Mucosa of descending colon (tissue), 3 donors: ENCODE measurements at places on chromosomes 6 and 20. TPM values are rescaled to one million over a fixed set of nuclear protein-coding genes. Genes with fewer than 3 reads are reported as not detected.

- DNase-seq, result no peak
Measured at GRCh38 chr20:39943336-39943735, 745.7 kb downstream of the MAFB start.

COL9A1 gene
- 0.32 TPM for total RNA-seq

DNA sequence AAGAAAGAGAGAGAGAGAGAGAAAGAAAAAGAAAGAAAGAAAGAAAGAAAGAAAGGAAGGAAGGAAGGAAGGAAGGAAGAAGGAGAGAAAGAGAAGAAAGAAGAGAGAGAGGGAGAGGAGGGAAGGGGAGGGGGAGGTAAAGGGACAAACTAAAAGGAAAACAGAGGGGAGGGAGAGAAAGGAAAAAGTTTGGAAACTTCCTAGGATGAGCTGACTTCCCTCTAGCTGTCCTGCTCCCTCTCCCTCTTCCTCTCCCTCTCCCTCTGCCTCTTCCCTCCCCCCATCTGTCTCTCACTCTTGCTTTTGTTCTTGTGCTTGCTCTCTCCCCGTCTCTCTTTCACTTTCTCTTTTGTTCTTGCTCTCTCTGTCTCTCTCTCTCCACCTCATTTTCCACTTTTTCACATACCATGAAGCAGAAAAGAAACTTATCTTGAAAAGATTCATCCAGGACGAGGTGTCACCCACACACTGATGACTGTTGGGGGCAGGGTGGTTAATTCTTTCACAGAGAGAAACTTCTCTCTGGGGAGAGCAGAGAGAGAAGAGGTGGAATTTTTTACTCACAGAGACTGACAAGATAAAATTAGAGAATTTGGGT, 56.4 kb upstream of the DUSP22 start:
- DNase-seq, result no peak

OPRM1 gene
- not detected for total RNA-seq

GRCh38 chr6:89200706-89201215, 16.4 kb downstream of the GABRR1 start:
- DNase-seq, result no peak

MUC22 gene
- total RNA-seq, result not detected

GRCh38 chr20:52493171-52493721, 301.7 kb upstream of the ZFP64 start:
- no peak for DNase-seq

GRCh38 chr6:137094411-137095008, 49.7 kb upstream of the IL20RA start:
- peak; percentile 30 for DNase-seq

DNA sequence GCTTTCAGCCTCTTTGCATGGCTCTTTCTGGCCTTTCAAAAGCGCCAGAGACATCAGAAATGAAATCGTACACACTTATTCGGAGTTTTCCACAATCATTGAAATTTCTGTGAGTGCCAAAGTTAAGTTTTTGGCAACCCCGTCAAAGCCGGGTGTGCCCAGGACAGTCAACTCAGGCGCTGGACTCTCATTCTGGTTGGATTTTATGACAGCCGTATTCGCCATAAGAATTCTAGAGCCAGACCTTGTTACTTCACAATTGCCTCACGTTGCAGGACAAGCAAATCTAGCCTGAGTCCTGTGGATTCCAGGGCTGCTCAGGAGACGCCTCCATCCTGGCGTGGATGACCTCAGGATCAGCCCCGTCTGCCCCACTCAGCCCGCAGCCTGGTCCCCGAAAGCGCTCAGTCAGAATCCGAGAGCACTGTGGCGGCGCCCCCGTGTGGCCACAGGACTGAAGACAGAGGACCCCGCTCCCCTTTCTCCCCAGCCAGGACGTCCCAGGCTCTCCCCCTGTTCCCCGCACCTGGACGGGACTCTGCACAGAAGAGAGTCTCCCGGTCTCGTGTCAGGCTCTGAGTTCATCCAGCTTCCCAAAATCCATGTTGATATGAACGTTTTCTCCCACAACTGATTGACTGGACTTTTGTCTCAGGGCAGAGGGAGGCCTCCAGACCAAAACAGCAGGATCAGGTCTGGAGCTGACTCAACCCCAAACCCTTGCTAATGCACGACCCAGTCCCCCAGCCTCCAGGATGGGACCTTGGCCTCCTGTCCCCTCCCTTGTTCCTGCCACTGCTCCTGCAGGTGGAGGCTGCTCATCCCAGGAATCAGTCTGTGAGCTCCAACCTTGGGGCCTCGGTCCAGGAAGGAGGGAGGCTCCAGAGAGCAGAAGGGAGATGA, 38.2 kb downstream of the MICA start:
- DNase-seq, result peak; percentile 93

- DNase-seq, result no peak
Measured at GRCh38 chr6:143449082-143449713, 1.3 kb downstream of the ADAT2 start.

DNA sequence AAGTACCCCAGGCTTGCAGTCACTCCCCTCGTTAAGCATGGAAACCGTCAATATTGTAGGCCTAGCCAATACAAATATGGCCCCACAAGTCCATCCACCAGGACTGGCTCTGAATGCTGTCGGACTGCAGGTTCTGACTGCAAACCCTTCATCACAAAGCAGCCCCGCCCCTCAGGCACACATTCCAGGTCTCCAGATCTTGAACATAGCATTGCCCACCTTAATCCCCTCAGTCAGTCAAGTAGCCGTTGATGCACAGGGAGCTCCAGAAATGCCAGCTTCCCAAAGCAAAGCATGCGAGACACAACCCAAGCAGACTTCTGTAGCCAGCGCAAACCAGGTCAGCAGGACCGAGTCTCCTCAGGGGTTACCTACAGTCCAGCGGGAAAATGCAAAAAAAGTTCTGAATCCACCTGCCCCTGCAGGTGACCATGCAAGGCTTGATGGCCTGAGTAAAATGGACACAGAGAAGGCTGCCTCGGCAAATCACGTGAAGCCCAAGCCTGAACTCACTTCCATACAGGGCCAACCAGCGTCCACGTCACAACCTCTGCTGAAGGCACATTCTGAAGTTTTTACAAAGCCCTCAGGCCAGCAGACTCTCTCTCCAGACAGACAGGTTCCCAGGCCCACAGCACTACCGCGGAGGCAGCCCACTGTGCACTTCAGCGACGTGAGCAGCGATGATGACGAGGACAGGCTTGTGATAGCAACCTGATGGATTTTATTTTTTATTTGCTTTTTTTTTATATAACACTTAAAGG, 126.2 kb upstream of the EDN1 start:
- no peak for DNase-seq

DNA sequence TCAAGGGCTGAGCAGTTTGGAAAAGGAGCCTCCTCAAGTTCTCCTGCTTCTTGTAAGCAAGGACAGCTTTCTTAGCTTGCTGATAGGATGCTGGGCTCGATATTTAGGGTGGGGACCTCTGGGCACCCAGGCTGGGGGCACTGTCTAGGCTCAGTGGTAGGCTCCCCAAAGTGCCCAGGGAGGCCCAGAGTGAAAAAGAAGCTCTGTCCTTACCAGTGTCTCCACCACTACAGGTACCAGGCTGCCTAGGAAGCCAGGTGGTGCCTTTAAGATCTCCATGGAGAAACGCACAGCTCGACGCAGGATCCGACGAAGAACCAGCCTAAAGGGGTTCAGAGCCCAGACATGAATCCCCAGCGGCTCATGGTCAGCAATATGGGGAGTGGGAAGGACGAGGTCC, 6.4 kb downstream of the AARS2 start:
- no peak for DNase-seq

- no peak for DNase-seq
Measured at GRCh38 chr6:160927416-160927815, 64.2 kb upstream of the MAP3K4 start.

DNA sequence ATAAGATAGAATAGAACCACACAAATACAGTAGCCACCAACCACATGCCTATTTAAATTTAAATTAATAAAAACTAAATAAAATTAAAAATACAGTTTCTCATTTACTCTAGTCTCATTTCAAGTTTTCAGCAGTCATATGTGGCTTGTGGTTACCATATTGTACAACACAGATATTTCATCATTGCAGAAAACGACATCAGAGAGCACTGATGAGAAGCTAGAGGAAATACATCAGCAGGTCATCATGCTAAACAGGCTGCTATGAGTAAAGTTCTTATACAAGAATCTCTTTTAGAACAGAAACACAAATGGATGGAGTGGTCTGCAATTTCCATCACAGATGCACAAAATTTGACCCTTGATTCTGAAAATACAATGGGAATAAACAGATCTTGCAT, 36.6 kb downstream of the TBC1D32 start:
- no peak for DNase-seq

- no peak for DNase-seq
Measured at GRCh38 chr20:44326391-44327159, 10.3 kb upstream of the R3HDML start.

ABHD16B gene
- total RNA-seq, result not detected

- no peak for DNase-seq
Measured at GRCh38 chr20:60132827-60133670, 174.8 kb downstream of the CDH26 start.

MYLK4 gene
- total RNA-seq, result 0.41 TPM

DNA sequence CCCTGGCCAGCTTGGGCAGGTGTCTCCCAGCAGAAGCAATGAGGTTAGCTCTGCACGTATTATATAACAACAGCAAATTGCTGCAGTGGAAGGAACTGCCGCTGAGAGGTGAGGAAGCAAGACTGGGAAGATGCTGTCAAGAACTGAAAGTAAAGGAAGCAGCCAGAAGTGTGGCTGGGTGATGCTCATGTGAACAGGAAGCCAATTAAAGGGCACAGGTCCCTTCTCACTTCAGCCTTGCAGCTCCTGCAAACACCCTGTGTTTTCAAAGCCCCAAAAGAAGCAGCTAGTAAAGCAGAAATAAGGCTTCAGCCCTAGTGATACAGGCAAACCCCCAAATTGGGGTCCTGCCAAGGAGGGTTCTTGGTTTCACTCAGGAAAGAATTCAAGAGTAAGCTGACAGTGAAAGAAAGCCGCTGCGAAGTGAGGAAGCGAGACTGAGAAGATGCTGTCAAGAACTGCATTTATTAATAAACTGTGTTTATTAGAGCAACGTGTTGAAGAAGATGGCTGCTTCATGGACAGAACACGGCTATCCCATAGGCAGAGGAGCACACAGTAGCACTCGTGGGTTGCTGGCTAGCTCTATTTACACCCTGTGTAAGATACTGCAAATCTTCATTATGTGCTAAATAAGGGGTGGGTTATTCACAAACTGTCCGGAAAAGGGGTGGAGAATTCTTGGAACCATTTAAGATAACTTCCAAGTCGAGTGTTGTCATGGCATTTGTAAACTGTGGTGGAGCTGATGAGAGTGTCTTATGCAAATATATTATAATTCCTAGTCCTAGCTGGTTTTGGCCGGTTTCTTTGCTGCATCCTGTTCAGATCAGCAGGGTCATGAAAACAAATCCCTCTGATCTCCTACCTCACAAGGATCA, 152.2 kb downstream of the LINC00237 start:
- no peak for DNase-seq

RNASET2 gene
- 127 TPM for total RNA-seq

GRCh38 chr20:24753130-24753529, 195.9 kb upstream of the CST7 start:
- DNase-seq, result no peak

DNA sequence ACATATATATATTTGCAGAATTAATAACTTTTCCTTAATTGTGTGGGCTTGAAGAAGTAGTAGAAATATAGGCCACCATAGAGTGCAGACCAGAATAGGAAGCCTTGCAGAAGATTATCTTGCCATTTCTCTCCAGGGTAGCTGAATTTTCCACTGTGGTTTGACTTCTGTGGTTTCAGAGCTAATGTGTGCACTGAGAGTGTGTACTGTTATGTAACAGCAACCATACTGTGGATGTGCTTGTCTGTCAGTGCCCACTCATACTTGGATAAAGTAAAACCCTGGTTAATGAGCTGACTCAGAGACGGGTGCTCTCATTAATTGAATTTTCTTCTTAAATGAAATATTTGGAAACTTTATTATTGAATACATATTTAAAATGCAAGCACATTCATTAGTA, 57.2 kb downstream of the CEP43 start:
- DNase-seq, result no peak

- DNase-seq, result no peak
Measured at GRCh38 chr6:32432050-32432450, 7.6 kb upstream of the HLA-DRA start.

GRCh38 chr6:139943391-139943790, 568.9 kb upstream of the CITED2 start:
- DNase-seq, result no peak

RIMS4 gene
- total RNA-seq, result 1.4 TPM

GRCh38 chr6:111781041-111781708, 92.1 kb downstream of the FYN start:
- DNase-seq, result no peak

DNA sequence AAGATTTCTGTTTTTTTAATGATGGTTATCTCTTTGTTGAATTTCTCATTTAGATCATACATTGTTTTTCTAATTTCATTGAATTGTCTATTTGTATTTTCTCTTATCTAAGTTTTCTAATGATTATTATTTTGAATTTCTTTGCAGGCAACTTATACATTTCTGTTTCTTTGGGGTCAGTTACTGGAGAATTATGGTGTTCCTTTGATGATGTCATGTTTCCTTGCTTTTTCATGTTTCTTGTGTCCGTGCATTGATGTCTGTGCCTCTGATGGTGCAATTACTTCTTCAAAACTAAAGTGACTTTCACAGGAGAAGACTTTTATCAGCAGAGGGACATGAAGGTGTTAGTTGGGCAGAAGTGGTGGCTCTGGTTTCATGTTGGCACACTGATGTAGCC, 270.7 kb upstream of the MOCS1 start:
- DNase-seq, result no peak
